PC-3 (cell line): ENCODE measurements at places on chromosomes 11 and 22. TPM values are rescaled to one million over a fixed set of nuclear protein-coding genes. Genes with fewer than 3 reads are reported as not detected.

DNA sequence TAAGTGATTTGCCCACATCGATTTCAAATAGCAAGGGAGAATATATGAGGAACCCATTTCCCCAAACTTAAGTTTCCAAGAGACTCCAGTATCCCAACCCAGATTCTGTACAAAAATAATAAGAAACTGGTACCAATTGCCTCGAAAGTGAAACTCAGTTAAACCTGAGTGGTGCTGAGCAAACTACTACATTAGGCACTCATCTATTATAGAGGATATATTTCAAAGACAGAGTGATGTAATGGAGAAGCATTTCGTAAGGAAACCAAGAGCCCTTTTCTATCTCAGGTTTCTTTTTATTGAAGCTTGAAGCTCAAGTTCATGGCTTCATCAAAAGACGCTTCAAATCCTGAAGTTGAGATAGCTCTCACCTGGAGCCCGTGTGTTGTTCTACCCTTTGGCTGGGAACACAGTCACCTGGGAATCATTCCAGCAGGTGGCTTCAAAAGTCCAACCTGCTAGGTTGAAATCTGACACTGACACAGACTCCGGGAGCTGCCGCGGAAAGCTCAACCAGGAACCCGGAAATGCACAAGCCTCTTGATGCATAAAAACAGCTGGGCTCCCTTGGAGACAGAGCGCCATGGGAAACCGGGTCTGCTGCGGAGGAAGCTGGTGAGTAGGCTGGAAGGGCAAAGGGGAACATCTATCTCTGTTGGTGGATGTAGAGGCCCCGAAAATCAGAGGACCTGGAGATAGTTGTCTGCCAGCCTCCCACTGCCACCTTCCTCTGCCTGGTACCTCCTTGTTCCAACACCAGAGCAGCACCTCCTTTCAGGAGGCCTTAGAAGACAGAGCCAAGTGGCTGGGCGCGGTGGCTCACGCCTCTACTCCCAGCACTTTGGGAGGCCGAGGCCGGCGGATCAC is at the start of gene C11orf52:
Gene C11orf52, plus strand, starts transcription at position 524 of the 867 bp plus-strand sequence. Its CDS starts 60 bp downstream, at position 584.
- peak within 1 kb of the TSS; percentile 54 for H3K4me3 ChIP-seq
- peak within 1 kb of the TSS; percentile 1; the same call in 1 of the 2 replicates for H3K27ac ChIP-seq
- peak; percentile 97 for DNase-seq
- H3K4me1 ChIP-seq: peaks cover 28% of the 10 kb centered on the region
- no peaks in the 10 kb centered on the region for H3K27me3 ChIP-seq

USP2 gene
- 0.92 and 1.8 TPM in 2 replicates for total RNA-seq

- H3K4me3 ChIP-seq: no peak overlapping the region
- no peak for DNase-seq
- H3K4me1 ChIP-seq: peaks cover 3% of the 10 kb centered on the region; the same call in 1 of the 2 replicates
- no peaks in the 10 kb centered on the region for H3K27me3 ChIP-seq
Measured at GRCh38 chr11:86040919-86041850, 27.7 kb downstream of the PICALM start.

GRCh38 chr11:57543593-57543992 is 6.2 kb downstream of the SMTNL1 start:
- no peaks in the 10 kb centered on the region for H3K27me3 ChIP-seq
- no peak for DNase-seq
- H3K36me3 ChIP-seq: no peaks in the 10 kb centered on the region
- no peaks in the 10 kb centered on the region for H3K4me1 ChIP-seq

DNA sequence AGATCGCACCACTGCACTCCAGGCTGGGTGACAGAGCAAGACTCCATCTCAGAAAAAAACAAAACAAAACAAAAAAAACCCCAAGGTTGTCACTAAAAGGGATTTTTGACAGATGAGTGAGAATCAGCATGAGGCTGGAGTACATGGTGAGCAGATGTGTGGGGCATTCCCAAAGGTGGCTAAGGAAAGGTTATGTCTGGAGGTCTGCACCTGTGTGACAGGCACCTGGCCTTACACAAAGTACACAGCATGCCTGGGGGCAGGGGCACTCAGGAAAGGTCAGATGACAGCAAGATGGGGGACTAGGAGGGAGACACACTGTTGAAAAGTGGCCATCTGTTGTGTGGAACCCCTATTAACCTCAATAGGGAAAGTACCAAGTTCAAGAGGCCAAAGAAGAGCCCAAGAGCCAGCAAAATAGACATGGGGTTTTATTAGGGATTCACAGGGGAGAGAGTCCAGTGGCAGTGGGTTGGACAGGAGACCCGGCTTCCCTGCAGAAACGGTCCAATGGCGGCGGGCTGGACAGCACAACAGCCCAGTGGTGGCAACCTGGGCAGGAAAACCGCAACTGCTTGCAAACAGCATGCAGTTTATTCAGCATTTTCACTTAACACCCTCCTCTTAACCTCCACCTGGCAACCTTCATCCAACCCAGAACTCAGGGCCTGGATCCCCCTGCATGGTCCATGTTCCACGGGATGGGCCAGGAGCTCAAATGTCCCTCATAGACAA is 101.1 kb downstream of the MICAL2 start:
- no peaks in the 10 kb centered on the region for H3K27me3 ChIP-seq
- no peak for DNase-seq
- H3K27ac ChIP-seq: no peak overlapping the region
- H3K4me1 ChIP-seq: peaks cover 33% of the 10 kb centered on the region
- no peak overlapping the region for H3K4me3 ChIP-seq
- H3K36me3 ChIP-seq: peaks cover 60% of the 10 kb centered on the region

- no peak for DNase-seq
- H3K27ac ChIP-seq: no peak overlapping the region
- no peaks in the 10 kb centered on the region for H3K27me3 ChIP-seq
- no peaks in the 10 kb centered on the region for H3K36me3 ChIP-seq
Measured at GRCh38 chr11:12273618-12273995, 103.8 kb upstream of the PARVA start.

RFPL1 gene
- total RNA-seq: not detected in 2 replicates

DNA sequence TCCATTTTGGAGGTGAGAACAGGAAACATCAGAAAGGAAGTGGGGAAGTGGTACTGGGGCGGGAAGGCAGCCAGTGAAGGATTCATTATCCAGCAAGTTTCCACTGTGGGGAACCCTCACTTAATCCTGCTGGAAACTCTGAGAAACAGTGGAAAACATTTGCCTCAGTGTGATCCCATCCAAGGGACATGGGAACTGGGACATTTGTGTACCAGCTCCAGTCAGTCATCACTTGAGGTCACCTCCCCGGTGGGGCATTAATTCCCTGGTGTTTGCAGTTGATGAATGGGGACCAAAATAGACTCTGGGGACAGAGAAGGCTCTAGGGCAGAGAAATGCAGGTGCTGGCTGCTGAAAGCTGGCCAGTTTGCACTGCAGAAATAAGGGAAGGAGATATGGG is 599.9 kb downstream of the BUD13 start:
- H3K27ac ChIP-seq: no peak overlapping the region
- no peak for DNase-seq
- no peaks in the 10 kb centered on the region for H3K27me3 ChIP-seq
- no peak overlapping the region for H3K4me3 ChIP-seq

BAIAP2L2 gene
- 0.80 TPM in 1 of 2 replicates, not detected in the other for total RNA-seq

DNA sequence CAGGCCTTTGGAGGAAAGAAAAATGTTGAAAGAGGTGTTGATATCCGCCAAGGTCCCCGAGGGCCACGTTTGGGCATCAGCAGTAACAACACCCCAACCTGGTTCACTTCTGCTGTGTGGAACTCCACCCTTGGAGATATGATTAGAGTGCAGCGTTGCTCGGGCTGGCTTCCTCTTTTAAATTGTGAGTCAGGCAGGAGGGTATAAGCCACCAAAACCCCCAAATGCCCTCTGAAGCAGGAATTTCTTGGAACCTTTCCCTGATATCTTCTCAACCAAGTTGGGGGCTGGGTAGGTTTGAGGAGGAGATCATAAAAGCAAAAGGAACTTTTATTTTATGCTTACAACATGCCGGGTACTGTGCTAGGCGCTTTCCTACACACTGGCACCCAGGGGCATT is 6.4 kb upstream of the C11orf96 start:
- H3K4me3 ChIP-seq: no peak overlapping the region
- peak; percentile 10 for DNase-seq
- H3K27me3 ChIP-seq: peaks cover under 1% of the 10 kb centered on the region
- no peak overlapping the region for H3K27ac ChIP-seq
- H3K4me1 ChIP-seq: peaks cover 15% of the 10 kb centered on the region

DNA sequence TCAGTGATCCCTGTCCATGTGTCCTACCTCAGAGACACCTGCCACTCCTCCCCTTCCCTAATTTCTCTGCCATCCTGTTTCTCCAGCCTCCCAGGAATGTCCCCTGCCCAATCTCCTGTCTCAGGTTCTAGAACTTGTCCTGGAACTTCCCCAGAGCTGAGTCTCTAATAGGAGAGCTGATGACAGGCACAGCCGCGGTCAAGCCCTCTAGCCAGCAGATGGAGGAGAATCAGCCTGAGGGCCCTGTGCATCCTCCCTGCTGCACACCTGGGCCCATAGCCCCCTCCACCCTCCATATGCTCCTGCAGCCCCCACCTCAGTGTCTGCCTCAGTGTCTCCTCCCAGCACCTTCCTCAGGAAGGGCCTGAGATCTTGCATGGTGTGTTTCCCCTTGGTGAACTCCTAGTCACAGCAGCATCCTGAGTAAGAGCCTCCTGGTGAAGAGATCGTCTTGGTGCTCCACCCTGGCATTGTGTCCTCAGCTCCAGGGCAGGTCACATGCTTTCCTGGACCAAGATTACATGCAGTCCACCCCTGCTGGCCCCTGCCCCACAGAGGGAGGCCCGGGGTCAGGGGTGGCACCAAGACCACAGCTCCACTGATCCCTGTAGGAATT is 43.9 kb upstream of the VPREB1 start:
- H3K4me1 ChIP-seq: no peaks in the 10 kb centered on the region
- H3K4me3 ChIP-seq: no peak overlapping the region
- peaks cover 18% of the 10 kb centered on the region for H3K27me3 ChIP-seq
- no peak for DNase-seq

C11orf87 gene
- total RNA-seq: not detected in 2 replicates

DNA sequence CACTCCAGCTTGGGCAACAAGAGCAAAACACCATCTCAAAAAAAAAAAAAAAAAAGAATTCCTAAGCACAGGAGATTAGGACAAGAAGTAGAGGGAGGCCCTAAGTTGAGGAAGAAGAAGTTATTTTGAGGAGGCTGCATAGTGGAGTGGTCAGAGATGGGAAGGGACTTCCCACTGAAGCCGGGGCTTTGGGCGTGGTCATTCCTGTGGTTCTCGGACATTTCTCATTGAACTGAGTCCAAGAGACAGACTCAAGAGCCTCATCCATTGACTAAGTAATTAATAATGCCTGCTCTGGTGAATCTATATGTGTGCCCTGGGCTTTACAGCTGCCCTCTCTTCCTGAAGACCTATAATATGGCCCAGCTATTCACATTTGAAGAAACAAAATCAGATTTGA is 53.2 kb upstream of the FTH1 start:
- H3K27ac ChIP-seq: no peak overlapping the region
- peak; percentile 68 for DNase-seq
- H3K4me3 ChIP-seq: no peak overlapping the region
- no peaks in the 10 kb centered on the region for H3K36me3 ChIP-seq
